ENCODE measurements at places on chromosomes 6 and 20.

DNA sequence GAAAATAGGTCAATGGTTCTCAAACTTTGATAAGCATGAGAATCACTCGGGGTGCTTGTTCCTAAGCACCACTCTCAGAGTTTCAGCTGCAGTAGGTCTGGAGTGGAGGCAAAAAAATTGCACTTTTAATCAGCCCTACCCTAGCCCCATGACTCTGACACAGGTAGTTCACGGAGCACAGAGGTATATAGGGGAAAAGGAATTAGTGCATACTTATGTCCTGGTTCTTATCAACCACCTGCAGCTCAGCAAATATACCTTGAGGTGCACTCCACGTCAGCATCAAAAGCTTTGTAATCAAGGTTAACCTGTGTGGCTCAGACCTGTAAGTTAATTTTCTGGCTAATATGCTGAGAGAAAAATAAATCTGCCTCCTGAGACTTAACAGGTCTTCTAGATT lies 138.8 kb upstream of the HMGN3 start:
- no peak for DNase-seq

- DNase-seq: no peak
Observed at GRCh38 chr6:15852289-15852688, 189.5 kb upstream of the DTNBP1 start.

GRCh38 chr6:6610031-6610591 lies 21.6 kb downstream of the LY86 start:
- no peak for DNase-seq

GRCh38 chr6:35311390-35312075 lies 13.9 kb downstream of the DEF6 start:
- no peak for DNase-seq

DNA sequence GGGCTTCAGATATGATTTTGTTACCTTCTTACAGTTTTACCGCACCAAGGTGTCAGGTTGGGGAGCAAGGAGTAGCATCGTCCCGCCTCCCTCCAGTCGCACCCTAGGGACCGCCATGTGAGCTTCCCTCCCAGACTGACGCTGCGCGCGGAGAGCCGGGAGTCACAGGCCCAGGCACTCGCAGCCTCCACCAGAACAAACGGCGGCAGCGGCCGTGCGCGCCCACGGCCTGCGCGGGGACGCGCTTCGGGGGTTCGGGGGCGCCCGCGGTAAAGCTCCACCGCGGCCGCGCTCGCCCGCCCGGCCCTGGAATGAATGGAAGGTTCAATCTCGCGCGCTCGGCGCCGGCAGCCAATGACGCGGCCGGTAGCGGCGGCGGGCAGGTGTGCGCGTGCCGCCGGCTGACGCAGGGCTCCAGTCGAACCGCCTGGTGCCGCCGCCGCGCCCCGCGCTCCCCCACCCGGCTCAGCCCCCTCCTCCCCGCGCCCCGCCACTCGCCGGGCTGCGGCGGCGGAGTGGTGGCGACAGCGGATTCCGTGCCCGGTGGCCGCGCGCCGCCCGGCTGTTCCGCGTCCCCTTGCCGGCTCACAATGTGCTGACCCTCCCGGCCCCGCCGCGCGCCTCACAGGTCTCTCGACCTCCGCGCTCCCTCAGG lies 16.5 kb upstream of the LIN28B start:
- no peak for DNase-seq

DNA sequence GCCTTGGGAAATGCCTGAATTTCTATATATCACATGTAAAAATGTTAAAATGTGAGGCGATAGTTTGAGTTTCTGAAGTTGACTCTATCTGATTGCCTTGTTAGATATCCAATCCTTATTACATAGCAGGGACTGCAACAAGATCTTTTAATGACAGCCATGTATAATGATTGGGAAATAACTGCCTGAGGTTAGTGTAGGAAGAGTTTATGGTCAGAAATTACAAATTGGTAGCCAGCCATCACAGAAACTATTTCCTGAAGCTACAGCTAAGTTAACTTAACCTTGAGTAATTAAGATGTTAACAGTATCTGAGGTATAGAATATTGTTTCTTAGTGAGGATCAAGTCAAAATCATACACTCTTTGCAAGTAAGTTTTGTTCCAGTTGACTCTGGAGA lies 41.0 kb downstream of the AKIRIN2 start:
- DNase-seq: no peak

DNA sequence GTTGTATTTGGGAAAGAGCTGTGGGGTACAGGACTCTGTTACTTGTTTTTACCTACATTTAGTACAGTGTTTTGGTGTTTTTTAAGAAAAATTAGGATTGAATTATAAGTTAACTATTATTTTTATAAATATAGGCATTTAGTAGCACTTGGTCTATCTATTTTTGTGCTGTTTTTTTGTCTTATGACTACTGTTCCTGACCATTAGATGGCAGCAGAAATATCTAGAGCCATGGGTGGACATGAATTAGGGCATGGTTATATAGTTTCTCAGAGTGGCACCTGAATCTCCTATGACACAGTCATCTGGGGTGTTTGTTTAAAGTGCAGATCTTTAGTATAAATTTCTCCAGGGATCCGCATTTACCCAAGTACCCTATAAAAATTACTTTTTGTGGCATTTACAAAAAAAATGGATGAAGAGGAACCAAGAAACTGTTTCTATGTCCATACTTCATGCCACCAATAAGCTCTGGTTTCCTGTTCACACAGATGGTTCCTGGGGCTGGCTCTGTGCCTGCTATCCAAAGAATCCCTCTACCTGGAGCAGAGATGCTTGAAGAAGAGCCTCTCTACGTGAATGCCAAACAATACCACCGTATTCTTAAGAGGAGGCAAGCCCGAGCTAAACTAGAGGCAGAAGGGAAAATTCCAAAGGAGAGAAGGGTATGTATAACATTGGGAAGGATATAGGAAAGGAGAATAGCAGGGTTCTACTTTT lies 19.8 kb downstream of the NFYA start:
- DNase-seq: no peak

GRCh38 chr6:160883999-160884398 lies 107.6 kb upstream of the MAP3K4 start:
- DNase-seq: no peak

GRCh38 chr20:36074983-36075382 lies 79.6 kb upstream of the EPB41L1 start:
- DNase-seq: no peak

DNA sequence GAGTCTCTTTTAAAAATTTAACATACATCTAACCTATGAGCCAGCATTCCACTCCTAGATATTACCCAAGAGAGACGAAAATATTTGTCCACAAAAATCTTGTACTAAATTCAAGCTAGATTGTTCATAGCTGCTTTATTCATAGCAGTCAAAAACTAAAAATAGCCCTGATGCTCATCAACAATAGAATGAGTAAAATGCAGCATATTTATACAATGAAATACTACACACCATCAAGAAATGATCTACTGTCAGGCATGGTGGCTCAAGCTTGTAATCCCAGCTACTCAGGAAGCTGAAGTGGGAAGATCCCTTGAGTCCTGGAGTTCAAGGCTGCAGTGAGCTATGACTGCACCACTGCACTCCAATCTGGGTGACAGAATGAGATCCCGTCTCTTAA lies 22.0 kb upstream of the SRC start:
- DNase-seq: no peak

- DNase-seq: no peak
Observed at GRCh38 chr6:12869816-12870432, 153.4 kb downstream of the PHACTR1 start.

GRCh38 chr6:80988286-80988685 lies 764.2 kb downstream of the TENT5A start:
- no peak for DNase-seq

DNA sequence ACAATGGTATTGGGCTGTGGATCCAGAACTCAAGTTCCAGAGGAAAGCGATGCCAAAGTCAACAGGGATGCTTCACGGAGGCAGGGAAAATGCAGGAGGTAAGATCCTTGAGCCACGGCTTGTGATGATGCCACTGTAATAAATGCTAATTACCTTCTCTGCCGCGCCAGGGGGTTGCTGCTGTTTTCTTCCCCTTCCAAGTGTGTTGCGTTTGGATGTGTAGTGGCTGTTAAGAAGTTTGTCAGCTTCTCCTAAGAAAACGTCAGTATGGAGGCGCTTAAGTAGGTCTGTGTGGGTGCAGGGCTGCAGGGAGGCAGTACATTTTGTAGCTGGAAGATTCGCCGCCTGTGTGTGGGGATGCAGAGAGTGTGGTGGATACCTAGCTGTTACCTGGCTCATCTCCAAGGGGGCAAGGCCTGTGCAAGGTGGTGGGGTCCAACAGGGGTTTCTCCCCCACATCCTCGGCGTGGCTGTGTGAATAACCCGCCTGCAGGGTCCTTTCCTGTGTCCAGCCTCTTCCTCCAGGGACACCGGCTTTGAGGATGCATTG lies 318.7 kb downstream of the CDH4 start:
- DNase-seq: no peak

DNA sequence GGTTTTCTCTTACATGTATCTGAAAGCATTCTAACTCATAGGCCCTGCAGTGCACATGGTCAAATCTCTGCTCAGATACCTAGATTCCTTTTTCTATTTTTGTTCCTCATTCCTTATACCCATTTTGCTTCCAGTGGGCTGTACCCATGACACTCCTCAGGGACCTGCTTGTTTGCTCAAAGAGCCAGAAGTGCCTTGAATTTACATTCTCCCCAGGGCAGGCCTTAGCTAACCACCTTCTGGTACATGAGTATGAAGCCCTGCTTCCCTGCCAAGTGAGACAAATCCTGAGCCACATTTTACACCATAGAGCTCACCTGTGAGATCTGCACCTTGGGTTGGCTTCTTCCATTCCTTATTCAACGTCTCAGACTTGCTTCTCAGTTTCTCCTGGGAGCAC lies 326.6 kb upstream of the SASH1 start:
- DNase-seq: no peak

GRCh38 chr6:135813401-135813800 lies 38.1 kb upstream of the PDE7B start:
- no peak for DNase-seq

DNA sequence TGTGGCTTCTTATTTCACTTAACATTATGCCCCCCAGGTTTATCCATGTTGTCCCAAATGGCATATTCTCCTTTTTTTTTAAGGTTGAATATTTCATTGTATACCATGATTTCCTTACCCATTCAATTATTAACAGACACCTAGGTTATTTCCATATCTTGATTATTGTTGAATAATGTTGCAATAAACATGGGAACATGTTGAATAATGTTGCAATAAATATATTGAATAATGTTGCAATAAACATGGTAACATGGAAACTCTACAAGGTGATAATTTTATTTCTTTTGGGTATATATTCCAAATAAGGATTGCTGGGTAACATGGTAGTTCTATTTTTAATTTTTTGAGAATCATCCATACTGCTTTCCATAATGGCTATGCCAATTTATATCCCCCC lies 648.1 kb downstream of the MMUT start:
- no peak for DNase-seq

DNA sequence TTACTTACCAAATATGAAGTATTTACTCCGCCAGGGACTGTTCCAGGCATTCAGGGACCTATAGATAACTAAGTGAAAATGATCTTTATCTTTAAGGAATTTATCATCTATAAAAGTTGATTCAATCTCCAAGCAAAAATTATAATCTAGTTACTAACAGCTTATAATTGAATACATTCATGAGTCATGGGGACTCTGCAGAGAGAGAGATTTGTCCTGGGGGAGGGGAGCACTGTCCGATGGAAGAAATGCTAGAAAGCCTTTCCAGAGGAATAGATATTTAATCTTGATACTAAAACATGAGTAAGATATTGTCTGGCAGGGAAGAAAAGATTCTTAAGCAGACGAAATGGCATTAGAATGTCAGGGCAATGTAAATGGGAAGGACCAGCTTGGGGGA lies 139.3 kb downstream of the CD164 start:
- DNase-seq: no peak

- DNase-seq: no peak
Observed at GRCh38 chr20:63183422-63184146, 32.3 kb downstream of the YTHDF1 start.

DNA sequence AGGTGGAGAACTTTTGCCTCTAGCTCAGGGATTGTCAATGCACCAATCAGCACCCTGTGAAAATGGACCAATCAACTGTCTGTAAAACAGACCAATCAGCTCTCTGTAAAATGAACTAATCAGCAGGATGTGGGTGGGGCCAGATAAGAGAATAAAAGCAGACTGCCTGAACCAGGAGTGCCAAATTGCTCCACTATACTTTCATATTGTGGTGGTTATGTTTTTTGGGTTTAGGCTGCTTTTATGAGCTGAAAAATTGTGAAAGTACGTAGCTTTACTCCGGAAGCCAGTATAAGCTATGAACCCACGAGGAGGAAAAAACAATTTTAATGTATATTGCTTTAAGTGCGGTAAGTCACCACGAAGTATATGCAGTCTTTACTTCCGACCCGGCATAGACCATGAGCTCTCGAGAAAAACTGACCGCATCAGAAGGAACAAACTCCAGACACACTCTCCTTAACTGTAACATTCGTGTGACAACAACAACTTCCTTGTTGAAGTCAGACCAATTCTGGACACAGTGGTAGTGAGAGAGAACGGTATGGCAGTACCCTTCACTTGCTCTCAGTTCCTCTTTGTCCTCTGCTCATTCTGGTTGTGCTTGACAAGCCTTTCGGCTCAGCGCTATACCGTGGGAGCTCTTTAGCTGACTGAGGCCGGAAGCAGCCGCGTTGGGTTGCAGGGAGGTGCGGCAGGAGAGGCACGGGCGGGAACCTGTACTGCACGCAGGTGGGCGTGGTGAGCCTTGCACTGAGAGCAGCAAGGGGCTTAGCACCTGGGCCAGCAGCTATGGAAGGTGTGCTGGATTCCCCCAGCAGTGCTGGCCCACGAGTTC lies 81.9 kb upstream of the E2F3 start:
- DNase-seq: no peak

- DNase-seq: no peak
Observed at GRCh38 chr6:56382416-56382940, 135.1 kb upstream of the COL21A1 start.

DNA sequence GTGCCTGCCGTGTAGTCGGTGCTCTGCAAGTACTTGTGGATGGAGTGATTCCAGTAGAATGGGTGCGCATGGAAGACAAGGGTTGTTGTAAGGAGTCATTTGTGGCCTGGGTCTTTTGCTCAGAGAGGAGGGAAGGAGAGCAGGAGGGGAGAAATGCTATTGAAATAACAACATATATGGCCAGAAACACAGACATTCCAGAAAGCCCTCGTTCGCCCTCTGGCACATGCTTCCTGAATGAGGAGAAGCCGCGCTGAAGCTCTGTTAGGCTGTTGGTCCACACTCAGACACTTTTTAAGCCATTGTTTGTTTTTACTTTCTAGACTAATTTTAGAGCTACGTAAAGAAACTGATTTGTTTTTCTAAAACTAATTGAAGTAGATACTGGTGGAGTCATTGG lies 107.4 kb downstream of the RPP40 start:
- DNase-seq: no peak

GRCh38 chr6:149861603-149862423 lies 2.3 kb downstream of the LRP11 start:
- no peak for DNase-seq

DNA sequence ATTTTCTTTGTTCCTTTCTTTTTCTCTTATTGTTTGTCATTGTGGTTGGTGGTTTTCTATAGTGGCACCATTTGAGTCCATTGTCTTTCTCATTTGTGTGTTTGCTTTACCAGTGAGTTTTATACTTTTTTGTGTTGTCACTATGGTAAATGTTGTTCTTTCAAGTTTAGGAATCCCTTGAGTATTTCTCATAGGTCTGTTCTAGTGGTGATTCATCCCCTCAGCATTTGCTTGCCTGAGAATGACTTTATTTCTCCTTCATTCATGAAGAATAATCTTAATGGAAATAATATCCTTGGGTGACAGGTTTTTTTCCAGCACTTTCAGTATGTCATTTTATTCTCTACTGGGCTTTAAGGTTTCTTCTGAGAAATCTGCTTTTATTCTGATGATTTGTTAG lies 209.2 kb upstream of the ASCC3 start:
- DNase-seq: no peak

GRCh38 chr20:63889241-63890200 lies 5.4 kb upstream of the DNAJC5 start:
- no peak for DNase-seq

Measured in NCI-H2081 treated with DMSO at 0.1 percent for 48 hours (cell line).